Activated CD4-positive, alpha-beta T cell treated with anti-CD3 and anti-CD28 coated beads for 1 hour (primary cell): ENCODE measurements at places on chromosomes 3 and 15.

DNA sequence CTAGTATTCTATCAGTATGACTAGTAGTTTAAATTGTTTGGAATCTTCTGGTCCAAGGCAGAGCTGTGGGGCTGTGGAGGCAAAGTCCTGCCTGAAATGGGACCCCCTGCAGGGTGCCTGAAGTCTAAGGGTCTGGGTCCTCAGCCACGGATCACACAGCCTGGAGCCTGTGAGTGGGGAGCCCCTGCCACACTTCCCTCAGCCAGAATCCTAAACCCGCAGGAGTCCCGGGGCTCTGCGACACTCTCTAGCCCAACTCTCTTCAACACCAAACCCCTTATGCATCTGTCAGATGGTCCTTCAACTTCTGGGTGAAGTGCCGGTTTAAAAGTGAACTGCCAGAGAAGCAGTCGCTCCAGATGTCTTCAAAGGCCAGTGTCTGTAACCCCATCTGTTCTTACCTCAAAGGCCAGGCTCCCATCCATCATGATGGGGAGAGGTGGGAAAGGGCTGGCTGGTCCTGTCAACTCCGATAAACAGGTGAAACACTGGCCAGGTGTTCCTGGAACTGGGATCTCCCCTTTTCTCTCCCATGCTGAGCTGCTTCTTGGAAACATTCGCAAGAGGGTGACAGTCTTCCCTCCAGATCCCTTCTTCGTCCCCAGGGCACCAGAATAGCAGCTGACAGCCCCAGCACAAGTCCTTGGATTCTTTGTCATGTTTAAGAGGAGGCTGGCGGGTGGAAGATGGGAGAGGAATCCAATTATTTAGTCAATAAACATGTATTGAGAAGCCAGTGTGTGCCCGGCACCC is 45.6 kb downstream of the CPN2 start:
- no peak for DNase-seq

DNA sequence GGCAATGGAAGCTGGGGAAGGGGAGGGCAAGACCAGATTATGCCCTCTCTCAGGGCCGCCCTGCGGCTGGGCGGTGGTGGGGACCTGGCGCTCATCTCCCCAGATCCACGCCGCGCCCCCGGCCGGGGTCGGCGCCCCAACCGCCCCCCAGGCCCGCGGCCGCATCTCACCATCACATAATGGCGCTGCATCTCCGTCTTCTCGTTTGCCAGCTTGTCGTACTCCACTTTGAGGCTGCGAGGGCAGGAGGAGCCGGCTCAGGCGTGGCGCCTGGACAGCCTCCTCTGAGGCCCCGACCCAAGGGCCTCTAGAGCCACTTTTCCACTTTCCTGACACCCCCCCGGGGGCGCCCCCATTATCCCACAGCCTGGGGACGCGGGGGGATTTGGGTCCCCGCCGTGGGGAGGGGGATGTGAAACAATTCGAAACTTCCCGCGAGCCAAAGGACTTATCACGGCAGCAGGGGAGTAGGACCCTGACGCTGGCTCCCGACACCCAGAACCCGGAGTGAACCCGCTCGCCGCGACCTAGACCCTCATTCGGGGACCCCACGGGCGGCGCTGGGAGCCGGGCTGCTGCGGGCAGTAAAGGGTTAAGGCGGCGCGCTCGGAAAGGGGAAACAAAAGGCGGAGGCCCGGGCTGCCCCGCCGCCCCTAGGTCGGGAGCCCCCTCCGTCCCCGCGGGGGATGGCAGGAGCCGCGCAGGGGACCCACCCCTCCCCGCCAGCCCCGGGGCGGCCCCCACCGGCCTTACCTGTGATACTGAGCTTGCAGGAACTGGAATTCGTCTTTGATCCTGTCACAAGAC is 2.1 kb downstream of the TLE3 start:
- DNase-seq, result peak; percentile 31

GRCh38 chr3:82259994-82260393 is 498.5 kb upstream of the GBE1 start:
- DNase-seq, result no peak

DNA sequence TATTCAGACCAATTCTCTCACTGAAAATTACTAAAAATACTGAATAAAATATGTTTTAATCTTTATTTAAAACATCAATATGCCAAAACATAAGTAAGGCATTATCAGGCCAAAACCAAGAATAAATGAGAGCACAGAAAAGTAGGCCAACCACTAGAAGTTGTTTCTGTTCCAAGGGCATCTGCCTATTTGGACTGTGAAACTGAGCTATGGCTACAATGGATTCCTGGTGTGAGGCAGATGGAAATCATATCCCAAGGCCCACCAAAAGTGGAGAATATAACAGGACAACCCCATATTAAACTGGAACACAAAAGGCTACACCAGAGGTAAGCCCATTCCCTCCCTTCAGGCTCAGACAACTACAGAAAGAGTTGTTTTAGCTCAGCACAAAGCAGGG is 302.8 kb upstream of the IL12A start:
- no peak for DNase-seq

- DNase-seq, result no peak
Measured at GRCh38 chr15:66046751-66047150, 177.5 kb downstream of the RAB11A start.

- no peak for DNase-seq
Measured at GRCh38 chr3:100993309-100993708, at the start of gene ABI3BP. TSS of gene ABI3BP (minus strand) at chr3:100993421. CDS start at chr3:100993384, 37 bp downstream.
